ENCODE measurements at places on chromosomes 1 and 21.

- no peak for DNase-seq
Measured at GRCh38 chr1:91428182-91428798, 23.7 kb upstream of the HFM1 start.

GRCh38 chr1:206684478-206685333 is at the start of gene MAPKAPK2:
Gene MAPKAPK2 (plus strand): TSS chr1:206684905. CDS start chr1:206685230, 325 bp downstream.
- peak; percentile 69 for DNase-seq

DNA sequence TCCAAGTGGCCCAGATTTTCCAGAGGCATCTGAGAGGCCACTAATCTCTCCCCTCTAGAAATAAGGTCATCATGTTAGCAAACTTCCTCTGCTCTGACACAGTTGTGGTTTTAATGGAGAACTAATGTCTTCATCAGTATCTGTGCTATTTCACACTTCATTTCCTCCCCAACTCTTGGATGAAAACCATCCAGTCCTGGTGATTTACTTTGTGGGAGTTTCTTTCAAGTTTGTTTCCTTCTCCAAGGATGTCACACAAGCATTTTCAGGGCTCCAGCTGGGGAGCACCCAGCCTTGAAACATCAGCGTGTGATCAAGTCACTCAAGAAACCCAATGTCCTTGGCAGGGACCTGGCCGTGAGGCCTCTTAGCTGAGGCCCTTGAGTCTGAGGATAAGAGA is 38.8 kb downstream of the TBX15 start:
- DNase-seq: no peak

DNA sequence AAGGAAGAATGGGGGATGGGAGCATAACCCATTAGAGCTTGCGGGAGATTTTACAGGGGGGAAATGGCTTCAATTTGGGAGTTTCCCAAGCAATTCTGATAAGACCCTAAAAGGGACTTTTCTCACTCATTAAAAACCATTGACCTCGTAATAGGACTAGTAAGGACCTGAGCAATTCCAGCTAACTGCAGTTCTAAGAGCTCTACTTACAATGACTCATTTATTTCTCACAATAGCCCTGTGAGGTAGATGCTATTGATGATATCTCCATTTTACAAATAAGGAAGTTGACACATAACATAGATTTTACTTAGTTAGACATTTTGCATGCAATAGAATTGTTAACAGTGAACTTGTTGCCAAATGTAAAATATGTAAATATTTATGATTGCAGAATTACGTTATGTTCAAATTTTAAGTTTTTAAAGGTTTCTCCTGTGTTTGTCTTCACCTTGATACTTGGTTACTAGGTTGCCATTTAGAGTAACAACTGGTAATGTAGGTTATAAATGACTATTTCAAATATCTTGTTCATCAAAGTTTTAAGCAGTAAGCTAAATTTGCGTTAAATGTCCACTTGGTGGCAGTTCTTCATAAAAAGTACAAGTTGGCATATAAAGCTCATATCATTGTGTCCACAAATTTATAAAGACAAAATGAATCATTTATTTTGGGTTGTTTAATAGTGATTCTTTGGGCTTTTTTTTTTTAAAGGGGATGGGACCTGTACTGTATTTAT is 182.0 kb downstream of the PLA2G4A start:
- no peak for DNase-seq

DNA sequence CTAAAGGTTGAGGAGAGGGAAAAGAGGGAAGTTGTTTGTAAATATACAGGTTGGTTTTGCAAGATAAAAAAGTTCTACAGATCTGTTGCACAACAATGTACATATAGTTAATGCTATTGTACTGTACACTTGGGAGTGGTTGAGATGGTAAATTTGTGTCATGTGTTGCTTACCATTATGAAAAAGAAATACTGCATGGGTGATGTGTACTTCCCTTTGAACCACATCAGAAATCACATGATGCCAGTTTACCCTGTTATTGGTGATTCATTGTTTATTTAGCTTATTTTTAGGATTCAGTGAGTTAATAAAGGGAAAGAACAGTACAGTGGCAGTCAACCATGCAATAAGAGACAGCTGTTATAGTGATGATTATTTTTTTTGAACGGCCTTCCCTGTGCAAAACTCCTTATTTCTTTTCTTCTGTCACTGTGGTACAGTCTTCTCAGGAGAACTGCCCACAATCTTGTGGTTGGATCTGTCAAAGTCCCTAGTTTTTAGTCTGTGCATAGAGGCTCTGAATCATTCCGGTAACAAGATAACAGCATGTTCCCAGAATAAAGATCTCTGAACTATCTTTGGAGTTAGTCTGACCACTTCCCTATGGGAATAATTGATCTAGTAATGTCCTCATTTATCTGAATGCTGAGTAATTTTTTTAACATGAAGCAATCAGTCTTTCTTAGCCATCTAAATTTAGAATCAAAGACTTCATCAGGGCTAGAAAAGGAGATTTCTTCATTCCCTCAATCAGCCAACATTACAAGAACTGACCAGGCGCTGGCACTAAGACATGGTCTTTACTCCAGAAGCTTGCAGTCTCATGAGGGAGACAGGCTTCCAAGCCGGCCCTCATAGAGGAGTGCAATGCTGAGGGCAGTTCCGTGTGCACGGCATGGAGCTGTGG is 84.2 kb downstream of the SH3GLB1 start:
- no peak for DNase-seq

DNA sequence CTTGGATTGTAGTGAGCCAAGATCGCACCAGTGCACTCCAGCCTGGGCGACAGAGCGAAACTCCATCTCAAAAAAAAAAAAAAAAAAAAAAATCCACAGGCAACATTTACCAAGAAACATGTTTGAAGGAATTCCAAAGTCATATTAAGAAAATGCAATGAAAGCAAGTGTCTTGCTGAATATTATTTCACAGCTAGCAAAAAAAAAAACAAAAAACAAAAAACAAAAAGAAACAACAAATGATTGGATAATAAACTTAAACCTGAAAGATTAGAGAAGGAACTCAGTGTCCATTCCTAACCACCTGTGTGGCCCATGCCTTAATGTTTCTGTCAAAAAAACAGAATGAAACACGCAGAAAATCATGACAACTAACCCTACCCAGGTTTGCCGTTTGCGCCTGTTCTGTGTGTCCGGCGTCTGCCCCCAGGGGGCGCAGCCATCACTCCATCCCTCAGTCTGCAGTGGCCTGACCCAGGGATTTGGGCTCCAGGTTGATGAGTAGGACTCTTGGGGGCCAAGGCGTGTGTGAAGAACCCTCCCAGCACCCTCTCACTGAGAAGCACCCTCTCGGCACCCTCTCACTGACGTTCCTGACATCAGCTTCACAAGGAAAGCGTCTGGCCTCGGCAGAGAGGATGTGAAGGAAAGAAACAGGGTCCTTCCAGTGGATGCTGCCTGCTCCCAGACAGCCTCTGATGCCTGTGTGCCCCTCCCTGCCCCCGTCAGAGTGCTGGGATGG is 19.2 kb upstream of the PTTG1IP start:
- peak; percentile 68 for DNase-seq

DNA sequence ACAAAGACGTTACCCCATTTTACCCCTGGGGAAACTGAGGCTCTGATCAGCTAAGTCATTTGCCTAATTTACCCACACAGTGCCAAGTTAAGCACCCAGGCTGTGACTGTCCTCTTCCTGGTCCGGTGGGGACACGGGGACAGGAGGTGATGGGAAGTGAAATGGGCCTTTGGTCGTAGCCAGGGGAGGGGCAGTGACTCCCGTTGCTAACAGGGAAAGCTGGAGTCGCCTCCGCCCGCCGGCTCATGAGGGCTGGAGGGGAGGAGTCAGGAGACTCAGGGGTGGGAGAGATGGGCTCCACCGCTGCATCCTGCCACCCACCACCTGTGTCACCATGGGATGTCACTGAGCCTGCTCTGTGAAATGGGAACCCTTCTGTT is 139.3 kb downstream of the PGBD5 start:
- no peak for DNase-seq

- DNase-seq: no peak
Measured at GRCh38 chr1:228181645-228182034, 16.0 kb downstream of the IBA57 start.

DNA sequence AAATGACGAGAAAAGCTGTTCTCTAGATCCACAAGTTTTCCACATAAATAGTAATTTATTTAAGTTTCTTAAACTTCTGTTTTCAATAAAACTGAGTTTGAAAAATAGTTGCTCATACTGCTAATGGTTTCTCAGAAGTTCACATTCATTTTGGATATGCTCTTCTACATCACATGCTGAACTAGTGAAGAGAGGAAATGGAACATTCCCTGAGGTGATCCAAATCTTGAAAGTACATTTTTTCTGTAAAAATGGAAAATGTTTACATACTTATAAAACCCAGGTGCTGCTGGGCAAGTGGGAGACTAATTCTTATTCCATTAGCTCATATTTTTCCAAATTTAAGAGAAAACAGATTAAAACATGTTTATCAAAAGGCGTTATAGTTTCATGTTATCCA is 111.7 kb downstream of the ADGRL4 start:
- no peak for DNase-seq

GRCh38 chr1:20199403-20199802 is 13.1 kb upstream of the PLA2G2C start:
- no peak for DNase-seq

DNA sequence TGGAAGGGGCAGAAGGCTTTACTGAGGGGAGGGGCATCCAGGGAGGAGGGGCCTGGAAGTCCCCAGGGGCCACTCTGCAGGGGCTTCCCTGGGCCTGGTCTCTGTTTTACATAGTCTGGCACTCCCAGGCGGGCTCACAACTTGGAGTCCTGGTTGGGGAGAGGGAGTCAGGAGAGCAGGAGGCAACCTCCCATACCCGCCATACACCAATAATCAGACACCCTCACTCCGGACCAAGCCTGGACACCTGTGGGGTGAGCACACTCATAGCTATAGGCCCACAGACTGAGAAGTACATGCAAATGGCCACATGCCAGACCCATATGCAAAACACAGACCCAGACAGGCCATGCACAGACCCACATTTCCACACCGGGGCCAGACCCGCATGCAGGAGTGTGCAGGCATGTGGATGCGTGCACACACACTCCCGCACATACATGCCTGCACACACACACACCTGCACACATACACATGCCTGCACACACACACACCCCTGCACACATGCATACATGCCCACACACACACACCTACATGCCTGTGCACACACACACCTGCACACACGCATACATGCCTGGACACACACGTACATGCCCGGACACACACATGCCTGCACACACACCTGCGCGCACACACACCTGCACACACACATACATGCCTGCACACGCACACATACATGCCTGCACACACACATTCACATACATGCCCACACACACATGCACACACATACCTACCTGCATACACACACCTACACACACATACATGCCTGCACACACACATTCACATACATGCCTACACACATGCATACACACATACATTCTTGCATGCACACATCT is 89.5 kb upstream of the RUNX3 start:
- DNase-seq: no peak

DNA sequence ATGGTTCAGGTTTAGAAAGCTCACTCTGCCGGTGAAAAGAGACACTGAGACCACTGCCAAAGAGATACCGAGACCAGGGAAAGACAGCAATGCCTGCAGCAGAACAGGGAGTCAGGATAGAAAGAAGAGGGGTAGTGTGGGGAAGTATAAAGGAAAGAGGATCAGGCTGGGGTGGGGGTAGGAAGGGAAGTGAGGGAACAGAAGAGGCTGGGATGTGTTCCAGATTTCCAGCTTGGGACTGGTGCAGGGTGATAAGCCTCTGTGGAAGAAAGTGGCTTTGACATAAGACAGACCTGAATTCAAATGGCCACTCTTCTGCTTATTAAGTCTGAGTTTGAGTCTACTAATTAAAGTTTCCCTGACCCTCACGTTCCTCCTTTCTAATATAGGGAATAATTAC is 105.9 kb downstream of the PIK3R3 start:
- DNase-seq: no peak

- DNase-seq: peak; percentile 64
Measured at GRCh38 chr1:57307392-57308170, 116.3 kb downstream of the DAB1 start.

DNA sequence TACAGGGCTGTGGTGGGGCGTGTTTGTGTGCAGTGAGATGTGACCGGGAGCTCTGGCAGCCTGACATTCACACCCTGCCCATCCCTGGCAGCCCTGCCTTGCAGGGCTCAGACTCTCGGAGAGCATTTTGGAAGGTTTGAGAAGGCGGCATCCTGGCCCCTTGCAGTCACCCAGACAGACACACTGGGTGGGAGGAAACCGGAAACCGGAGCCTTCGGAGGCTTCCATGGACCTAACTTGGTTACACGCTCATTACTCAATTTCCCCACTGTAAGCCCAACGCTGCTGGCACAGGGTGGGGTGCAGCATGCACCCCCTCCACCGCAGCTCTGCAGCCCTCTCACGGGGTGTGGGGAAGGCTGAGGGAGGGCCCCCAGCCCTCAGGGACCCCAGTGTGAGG is 22.2 kb upstream of the RSPO1 start:
- no peak for DNase-seq

GRCh38 chr1:13881385-13882088 is 181.5 kb downstream of the PRDM2 start:
- DNase-seq: no peak

DNA sequence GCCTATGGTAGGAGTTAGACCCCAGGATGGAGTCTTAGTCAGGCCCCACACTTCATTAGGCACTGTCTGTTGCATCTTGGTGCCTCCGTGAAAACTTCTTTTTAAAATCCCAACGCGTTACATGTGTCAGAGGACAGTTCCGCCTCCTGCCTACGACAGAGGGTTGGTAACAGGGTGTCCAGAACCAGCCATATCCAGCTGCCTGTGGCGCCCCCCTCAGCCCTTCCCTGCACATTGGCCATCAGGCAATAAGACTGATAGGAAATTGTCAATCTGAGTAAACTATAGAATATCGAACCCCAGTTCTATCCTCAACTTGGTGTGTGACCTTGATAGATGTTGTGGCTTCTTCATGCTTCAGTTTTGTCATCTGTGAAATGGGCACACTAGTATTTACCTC is 108.6 kb upstream of the CSF3R start:
- no peak for DNase-seq

GRCh38 chr1:217313096-217313495 is 317.8 kb downstream of the GPATCH2 start:
- no peak for DNase-seq

DNA sequence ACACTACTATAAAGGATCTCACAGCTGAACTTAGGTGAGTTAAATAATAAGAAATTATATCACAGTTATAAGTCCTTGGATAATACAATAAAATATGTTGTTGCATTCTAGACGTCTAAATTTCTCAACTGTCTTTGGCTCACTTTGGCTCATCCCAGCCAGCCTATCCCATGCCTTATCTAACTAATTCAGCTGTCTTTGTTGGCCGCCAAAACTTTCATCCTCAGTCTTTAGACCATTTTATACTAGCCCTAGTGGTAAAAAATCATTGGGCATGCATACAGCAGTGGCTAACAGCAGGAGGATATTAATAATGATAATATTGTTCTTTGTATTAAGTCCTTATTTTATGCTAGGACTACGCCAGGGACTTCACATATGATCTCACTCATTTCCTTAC is 59.3 kb downstream of the CCDC18 start:
- no peak for DNase-seq

GRCh38 chr1:106962591-106962990 is 93.9 kb upstream of the PRMT6 start:
- DNase-seq: no peak
